ENCODE measurements at places on chromosomes 1 and 21.

DNA sequence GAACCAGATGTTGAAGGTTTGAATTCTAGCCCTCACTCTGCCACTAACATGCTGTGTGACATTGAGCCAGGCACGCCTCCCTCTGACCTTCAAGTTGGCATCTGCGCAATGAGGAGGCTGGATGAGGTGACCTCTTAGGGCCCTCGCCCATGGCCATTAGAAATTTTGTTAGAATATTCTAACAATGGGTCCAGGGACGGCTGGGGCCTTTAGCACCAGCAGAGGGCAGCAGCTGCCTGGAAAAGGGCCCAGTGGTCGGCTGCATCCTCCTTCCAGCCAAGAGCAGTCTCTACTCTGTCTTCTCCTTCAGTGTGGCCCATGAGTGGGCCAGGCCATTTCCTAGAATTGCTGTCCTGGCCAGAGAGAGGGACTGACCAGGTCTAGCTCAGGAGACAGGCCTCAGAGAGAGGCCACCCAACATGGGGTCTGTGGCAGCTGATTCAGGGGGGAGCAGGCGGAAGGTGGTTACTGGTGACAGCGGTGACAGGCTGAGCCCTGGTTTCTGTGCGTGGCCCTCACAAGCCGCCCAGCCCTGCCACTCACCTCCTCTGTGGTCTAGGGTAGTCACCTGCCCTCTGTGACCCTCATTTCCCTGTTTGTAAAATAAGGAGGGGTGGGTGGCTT is 101.3 kb upstream of the ACTL8 start:
- DNase-seq, result peak; percentile 10

- no peak for DNase-seq
Observed at GRCh38 chr21:14527696-14528652, 18.1 kb downstream of the SAMSN1 start.

- DNase-seq, result no peak
Observed at GRCh38 chr1:18932387-18932786, 24.1 kb downstream of the IFFO2 start.

- no peak for DNase-seq
Observed at GRCh38 chr1:160209321-160210046, 4.3 kb downstream of the PEA15 start.

- DNase-seq, result peak; percentile 22
Observed at GRCh38 chr1:38009088-38009840, 3.3 kb upstream of the UTP11 start.

GRCh38 chr1:154330669-154331068 is 5.3 kb downstream of the ATP8B2 start:
- DNase-seq, result no peak

- no peak for DNase-seq
Observed at GRCh38 chr1:167683641-167684502, 37.9 kb upstream of the MPZL1 start.

DNA sequence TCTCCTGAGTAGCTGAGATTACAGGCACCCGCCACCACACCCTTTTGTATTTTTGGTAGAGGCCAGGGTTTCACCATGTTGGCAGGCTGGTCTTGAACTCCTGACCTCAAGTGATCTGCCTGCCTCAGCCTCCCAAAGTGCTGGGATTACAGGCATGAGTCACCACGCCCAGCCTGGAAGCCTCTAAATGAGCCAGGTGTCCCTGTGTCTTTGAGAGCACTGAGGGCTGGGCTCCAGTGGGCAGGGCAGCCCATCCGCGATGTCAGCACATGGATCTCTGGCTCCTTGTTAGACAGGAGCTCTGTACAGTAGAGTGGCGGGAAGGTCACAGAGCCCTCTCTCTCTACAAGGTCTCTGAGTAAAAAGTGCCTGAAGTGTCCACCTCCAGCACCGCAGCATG is 124.3 kb downstream of the PGBD5 start:
- no peak for DNase-seq

DNA sequence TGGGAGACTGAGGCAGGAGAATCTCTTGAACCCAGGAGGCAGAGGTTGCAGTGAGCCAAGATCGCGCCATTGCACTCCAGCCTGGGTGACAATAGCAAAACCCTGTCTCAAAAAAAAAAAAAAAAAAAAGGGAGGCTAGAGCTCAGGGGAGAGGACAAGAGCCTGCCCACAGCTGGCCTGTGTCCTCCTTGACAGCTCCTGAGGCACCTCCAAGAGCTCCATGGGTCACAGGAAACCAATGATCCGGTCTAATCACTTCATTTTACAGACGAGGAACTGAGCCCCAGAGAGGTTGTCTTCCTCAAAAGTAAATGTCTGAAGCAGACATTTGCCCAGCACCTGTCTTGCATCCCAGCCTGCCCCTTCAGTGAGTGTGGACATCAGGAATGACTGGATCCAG is 49.4 kb downstream of the NID1 start:
- no peak for DNase-seq

- no peak for DNase-seq
Observed at GRCh38 chr1:50981741-50982140, 11.7 kb downstream of the CDKN2C start.

DNA sequence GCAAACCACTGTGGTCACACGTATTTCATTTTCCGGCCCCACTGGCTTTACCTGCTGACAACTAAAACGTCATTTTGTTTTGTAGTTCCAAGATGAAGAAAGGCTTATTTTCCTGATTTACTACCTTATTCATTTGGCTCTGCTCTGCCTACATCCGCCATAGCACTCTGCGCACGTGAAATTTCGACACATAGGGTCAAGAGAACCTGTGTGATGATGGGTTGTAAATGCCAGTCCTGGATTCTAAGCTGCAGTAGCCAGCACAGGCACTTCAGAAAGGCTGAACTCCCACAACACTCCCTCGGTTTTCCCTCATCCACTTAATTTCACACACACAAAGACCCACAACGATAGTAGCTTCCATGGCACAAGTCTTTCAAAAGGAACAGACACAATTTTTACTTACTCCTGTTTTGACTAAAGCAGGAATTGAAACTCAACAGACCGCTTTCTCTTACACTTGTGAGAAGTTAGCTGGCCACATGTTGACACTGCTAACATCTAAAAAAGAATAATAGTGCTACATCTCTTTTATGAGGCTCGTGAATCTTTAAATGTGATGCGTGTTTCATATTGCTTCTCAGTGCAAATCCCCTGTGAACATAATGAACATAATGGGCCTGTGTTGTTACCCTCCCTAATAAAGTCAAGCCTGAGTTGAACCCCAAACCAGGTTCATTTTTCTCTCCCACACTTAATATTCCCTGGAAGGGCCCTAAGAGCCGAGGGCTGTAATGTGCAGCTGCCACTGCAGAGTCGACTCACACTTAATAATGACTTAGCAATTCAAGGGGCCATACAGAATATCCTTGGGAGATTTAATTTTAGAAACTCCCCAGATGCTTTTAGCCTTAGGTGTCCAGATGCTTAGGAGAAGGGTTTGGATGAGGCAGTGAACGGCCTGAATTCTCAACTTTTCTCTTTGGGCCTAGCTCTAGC is 1.5 kb upstream of the RUNX1 start:
- no peak for DNase-seq

- DNase-seq, result no peak
Observed at GRCh38 chr1:916173-917075, 7.3 kb upstream of the SAMD11 start.

GRCh38 chr1:198606020-198606438 is 32.8 kb upstream of the PTPRC start:
- DNase-seq, result no peak

- no peak for DNase-seq
Observed at GRCh38 chr1:62188111-62188510, 6.5 kb upstream of the L1TD1 start.

DNA sequence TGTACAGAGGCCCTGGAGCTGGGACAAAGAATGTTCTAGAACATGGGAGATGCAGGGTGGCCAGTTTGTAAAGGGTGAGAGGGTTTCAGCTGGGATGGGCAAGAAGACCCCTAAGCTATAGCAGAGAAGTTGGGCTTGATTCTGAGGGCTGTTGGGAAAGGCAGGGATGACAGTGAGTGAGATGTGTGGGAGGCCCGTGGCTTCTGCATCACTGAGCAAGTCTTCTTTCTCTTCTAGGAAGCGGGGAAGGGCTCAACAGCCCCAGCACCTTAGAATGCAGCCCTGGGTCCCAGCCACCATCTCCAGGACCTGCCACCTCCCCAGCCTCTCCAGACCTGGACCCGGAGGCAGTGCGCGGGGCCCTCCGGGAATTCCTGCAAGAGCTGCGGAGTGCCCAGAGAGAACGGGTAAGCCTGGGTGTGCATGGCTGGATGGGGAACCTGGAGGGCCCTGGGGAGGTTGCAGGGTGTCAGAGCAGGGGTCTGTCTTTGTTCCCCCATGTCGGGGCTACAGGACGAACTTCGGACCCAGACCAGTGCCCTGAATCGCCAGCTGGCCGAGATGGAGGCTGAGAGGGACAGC is 14.8 kb downstream of the MFAP2 start:
- DNase-seq, result no peak

- no peak for DNase-seq
Observed at GRCh38 chr1:62951428-62951827, 167.5 kb downstream of the ATG4C start.

- no peak for DNase-seq
Observed at GRCh38 chr1:112618114-112618720, 724 bp downstream of the ST7L start.

GRCh38 chr1:154466206-154466605 is 35.8 kb upstream of the TDRD10 start:
- DNase-seq, result no peak
